ENCODE measurements at places on chromosomes 5 and 9.

- no peak for DNase-seq
Measured at GRCh38 chr9:107614765-107615164, 125.2 kb upstream of the KLF4 start.

GRCh38 chr9:130028493-130029222 lies 14.3 kb downstream of the FNBP1 start:
- no peak for DNase-seq

DNA sequence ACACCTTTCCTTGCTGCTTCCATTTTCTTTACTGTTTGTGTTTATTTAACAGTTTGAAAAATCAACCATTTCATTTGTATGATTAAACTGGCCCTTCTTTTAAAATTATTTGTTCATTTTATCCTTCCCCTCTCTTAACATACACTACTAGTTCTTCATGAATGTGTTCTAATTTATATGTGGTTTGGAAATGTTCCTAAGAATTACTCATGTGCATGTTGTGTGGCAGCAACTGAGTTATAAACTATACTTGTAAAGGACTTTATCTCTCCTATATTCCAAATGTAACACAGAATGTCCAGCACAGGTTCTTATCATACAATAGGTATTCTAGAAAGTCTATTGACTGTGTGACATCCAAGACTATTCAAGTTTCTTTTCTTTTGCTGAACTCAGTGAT lies 358.2 kb upstream of the MEF2C start:
- DNase-seq = no peak

GRCh38 chr9:20781092-20781491 lies 97.0 kb downstream of the FOCAD start:
- DNase-seq = no peak

- DNase-seq = peak; percentile 14
Measured at GRCh38 chr5:145478651-145479050, 356.5 kb downstream of the PRELID2 start.

DNA sequence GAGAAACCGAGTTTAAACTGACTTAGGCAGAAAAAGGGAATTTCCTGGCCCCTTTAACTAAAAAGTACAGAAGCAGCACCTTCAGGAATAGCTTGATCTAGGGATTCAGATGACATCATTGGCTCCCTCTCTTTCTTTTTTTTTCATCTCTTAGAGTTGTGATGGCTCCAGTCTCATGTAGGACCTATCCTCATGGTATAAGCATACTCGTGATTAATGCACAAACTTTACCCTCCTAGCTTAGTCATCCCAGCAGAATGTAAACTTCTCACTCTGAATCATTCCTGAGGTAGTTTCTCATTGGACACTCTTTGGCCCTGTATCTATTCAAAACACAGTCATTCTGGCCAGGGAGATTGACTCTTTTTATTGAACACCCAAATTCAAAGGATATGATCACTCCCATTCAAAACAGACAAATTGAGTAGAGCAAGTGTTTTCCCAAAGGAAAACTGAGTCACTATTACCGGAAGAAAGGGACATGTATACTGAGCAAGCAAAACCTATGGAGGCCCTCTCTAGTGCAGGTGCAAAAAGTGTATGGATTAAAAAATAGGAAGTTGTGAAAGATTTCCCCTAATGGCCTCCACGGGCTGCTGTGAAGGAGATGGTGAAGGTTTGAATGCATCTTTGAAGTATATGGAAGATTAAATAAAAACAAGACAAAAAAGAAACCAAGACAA lies 27.6 kb upstream of the SMIM23 start:
- DNase-seq = no peak

DNA sequence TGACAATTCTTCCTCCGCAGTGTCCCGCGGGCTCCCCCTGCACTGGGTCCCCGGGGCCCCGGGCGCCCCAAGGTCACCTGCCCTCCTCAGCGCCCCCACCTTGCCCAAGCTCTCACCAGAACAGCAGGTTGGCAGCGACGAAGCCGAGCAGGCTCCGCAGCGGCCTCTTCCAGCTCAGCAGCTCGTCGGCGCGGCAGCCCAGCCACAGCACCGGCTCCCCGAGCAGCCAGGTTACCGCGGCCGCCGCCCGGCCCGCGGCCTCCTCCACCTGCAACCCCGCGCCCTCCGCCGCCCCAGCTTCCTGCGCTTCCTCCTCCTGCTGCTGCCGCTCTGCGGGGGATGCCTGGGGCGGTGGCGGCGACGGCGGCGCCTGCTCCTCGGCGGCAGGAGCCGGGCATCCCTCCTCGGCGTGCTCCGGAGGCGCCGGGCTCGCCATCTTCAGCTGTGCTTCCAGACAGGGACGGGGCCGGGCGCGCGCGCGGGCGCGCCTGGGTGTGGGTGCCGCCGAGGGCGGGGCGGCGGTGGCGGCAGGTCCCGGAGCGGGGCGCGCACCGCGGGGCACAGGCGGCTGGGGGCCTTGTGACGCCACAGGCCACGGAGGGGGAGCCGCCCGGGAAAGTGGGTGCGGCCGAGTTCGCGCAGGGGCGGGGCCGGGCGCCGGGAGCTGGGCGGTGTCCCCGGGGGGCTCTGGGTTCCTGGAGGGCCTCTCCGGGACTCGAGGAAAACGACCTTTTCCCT lies at the start of gene RETREG1:
Gene RETREG1 (minus strand): TSS at position 462 of the 738 bp plus-strand sequence. CDS start 26 bp downstream, at position 436.
- DNase-seq = peak; percentile 82

GRCh38 chr9:19184144-19184917 lies 46.2 kb upstream of the DENND4C start:
- peak; percentile 75 for DNase-seq

DNA sequence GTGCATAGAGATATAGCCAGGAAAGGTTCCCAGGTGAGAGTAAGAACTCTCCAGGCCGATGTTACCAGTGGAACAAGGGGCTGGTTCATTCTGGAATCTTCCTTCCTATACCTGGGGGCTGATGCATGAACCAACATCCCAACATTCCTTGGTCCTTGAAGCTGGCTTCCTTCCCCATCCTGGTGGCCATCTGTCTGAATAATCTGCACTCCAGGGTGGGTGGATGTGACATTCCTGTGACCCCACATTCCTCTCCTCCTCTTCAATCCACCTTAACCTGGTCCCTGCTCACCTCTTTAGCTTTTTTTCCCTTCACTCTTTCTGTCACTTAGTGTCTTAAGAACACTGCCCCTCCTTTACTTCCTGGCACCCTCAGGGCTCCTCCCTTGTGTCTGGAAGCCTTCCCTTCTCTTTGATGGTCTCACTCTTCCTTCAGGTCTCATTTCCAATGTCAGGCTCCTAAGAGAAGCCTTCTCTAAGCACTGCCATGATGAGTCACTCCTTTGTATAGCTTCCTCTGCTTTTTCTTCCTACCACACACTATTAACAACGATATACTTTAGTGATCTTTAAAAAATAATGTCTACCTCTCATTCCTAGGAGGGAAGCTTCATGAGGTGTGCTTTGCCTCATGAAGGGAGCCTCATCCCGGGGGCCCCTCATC lies 80.3 kb downstream of the BOD1 start:
- no peak for DNase-seq

DNA sequence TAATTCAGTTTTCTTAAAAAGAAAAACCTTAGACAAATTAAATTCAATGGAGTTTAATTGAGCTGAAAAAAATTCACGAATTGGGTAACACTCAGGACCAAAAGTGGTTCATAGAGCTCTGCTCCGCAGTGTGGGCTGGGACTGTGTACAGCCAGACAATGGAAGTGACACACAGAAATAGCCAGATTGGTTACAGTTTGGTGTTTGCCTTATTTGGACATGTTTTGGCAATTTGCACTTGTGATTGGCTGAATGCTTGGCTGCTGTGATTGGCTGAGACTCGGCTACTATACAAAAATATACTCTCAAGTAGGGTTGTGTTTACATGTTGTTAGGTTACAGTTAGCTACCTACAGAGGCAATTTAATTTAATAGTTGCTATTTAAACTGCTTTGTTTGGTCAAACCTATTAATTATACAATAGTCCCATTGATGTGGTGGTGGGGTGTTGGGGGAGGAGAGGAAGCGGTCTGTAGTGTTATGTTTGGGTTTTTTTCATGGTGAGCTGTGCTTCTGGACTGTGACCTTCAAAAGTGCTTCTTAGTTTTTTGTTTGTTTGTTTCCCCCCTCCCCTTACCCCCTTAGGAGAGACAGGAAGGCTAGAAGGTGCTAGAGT lies 95.2 kb downstream of the CNTLN start:
- no peak for DNase-seq

GRCh38 chr9:112831281-112831851 lies 59.3 kb downstream of the SLC46A2 start:
- peak; percentile 29 for DNase-seq

GRCh38 chr5:127451096-127451495 lies 66.3 kb upstream of the PRRC1 start:
- DNase-seq = no peak

DNA sequence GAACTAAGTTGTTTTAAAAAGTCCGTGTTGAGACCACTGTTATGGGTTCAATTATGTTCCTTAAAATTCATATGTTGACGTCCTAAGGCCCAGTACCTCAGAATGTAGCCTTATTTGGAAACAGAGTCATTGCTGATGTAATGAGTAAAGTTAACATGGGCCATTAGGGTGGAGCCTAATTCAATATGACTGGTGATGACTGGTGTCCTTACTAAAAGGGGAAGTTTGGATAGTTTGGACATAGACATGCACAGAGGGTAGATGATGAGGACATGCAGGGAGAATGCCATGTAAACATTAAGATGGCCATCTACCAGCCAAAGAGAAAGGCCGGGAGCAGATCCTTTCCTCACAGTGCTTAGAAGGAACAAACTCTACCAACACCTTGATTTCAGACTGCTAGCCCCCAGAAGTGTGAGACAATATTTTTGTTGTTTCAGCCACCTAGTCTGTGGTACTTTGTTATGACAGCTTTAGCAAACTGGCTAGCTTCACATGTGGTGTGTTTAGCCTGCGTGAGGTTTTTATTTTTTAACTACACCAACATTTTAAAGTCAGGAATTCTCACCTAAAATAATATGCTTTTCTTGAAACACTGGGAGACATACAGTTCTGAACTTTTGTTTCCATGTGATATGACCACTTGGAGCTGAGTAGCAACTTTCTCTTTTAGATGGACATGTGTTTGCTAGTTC lies 135.3 kb downstream of the YIPF5 start:
- DNase-seq = no peak

DNA sequence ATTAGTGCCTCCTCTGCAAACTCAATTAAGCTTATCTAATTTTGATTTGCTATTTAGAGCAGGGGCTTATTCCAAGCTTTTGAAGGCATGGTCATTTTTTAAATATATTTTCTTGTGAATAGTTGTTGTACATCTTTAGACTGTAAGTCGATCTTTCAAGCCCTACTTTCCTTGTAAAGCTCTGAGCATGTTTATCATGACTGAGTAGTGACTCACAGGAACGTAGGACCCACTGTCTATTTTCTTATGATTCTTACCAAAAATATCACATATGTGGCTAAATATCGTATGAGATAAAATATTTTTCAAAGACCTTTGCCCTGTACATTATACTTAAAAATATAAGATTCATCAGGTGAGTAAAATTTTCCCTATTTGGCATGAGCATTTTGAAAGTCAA lies 440.4 kb upstream of the GRIN3A start:
- DNase-seq = no peak

- DNase-seq = no peak
Measured at GRCh38 chr5:19044931-19045695, 942.9 kb downstream of the CDH18 start.

- DNase-seq = no peak
Measured at GRCh38 chr5:19790829-19791466, 197.1 kb downstream of the CDH18 start.

DNA sequence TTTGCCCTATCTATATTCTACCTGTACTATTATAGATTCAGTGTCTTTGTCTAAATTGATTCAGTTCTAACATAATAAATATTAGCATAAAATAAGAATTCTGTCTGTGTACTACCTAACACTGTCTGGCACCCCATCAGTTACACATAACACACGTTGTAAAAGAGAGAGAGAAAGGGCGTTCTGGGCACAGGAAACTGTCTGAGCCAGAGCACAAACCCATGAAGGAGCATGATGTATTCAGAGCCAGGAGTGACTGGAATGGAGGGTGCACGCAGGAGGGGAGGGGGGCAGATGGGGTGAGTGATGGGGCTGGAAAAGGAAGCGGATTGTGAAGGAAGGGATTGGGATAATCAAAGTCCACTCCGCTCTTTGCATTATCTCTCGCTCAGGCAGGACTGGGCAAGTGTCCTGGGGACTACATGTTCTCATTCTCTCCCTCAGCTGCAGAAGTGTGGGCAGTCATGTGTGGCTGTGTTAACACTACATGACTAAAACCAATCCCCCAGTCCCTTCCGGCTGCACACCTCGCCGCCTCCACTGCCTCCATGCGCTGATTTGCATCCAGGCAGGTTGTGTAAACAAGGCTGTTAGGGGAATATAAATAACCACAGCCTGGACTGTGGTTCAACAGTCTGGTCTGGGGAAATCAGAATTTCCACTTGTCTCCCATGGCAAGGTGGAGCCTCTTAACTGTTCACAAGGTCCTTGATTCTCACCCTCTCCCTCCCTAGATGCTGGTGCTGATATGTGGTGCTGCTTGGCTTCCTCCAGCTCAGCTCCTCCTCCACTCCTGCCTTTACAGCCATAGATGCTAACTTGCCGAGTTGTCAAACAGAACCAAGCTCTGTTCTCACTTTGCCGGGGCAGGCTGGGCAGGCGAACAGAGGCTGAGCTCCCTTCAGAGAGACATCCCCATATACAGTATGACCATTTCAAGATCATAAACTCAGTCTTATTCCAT lies 367.5 kb upstream of the BRINP1 start:
- no peak for DNase-seq

DNA sequence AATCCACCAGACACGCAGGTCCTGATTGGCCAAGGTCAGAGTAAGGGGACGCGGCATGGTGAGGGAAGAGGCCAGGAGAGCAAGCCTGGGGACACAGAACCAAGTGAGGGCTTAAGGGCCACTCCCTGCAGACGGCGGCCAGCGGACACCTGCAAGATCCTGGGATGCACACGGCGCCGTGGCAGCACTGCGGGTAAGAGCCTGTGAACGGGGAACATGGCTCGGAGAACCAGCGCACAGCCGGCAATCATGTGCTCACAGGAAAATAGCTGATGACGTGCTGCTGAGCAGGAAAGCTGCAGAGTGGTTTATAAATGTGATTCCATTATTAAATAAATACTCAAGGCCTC lies 27.0 kb upstream of the NSMF start:
- DNase-seq = no peak

DNA sequence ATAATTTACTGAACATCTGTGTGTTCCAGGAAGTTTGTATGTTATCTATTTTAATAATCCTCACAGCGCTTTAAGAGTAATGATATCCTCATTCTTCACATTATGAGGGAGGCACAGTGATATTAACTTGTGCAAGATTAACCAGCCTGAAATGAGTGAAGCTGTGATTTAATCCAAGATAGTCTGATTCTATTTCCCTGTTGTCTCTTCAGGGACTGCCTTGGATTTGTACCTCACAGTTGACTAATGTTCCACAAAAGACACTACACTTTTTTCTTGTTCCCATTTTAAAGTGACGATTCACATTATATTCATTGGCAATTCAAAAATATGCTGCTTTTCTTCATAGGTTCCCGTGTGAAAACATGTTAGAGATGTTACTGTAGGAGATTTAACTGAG lies 125.3 kb upstream of the GNA14 start:
- no peak for DNase-seq

GRCh38 chr5:141951332-141951781 lies 6.6 kb downstream of the PCDH12 start:
- DNase-seq = no peak

Measured in body of pancreas (tissue), 4 donors.